GM12865 (cell line): ENCODE measurements at places on chromosomes 6 and 20.

DNA sequence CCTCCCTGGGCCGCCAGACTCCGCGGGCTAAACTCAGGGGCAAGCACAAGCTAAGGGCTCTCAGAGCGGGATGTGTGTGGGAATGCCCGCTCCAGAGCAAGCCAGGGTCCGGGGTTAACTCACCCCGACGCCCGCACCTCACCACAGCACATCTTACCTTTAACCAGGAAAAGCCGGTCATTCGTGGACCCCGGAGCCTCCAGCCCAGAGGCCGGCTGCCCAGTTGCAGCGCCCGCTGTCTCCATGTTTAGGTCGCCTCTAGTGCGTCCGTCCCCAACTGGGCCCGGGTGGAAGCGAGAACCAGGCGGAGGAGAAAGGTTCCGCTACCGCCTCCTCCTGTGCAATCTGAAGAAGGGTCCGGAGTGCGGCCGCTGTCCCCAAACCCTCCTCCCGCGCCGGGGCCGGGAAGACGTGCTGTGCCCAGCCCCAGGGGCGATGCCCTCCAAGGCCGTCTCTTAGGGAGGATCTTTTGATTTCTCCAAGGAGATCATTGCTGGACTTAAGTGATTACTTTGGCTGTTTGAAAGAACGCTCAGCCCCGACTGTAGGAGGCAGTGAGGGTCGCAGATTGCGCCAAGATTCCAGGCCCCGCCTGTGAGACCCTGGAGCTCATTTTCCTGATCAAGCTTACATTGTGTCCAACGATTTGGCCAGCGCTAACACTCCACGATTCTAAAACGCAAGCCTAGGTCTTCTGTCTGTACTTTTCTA is at the start of gene TMEM242:
Gene TMEM242 (minus strand): TSS at position 265 of the 711 bp plus-strand sequence. CDS start 20 bp downstream, at position 245.
- DNase-seq: peak; percentile 96

GRCh38 chr6:147135211-147135681 is 69.0 kb upstream of the STXBP5 start:
- DNase-seq: no peak

GRCh38 chr20:433300-433975 is 25.3 kb downstream of the RBCK1 start:
- DNase-seq: peak; percentile 89

DNA sequence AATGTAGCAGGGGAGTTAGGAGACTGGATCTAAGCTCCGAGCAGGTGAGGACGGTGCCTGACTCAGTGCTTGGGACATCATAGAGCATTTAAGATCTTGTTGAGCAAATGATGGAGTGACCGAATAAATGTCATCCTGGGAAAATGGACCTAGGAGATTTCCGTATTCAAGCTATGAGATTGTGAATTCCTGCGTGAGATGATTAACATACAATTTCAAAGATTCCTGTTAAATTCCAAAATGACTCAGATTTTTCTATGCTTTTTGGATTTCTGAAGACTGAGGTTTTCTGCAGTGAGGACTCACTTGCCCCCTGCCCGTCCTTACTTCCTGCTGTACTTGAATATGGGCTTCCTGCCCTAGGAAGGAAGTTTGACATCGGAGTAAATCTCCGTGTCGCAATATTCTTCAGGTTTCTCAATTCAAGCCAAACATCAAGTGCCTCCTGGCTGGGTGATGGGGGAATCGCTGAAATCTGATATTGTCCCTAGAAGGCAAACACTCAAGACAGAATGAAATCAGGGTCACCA is 5.2 kb downstream of the SYTL3 start:
- DNase-seq: no peak

DNA sequence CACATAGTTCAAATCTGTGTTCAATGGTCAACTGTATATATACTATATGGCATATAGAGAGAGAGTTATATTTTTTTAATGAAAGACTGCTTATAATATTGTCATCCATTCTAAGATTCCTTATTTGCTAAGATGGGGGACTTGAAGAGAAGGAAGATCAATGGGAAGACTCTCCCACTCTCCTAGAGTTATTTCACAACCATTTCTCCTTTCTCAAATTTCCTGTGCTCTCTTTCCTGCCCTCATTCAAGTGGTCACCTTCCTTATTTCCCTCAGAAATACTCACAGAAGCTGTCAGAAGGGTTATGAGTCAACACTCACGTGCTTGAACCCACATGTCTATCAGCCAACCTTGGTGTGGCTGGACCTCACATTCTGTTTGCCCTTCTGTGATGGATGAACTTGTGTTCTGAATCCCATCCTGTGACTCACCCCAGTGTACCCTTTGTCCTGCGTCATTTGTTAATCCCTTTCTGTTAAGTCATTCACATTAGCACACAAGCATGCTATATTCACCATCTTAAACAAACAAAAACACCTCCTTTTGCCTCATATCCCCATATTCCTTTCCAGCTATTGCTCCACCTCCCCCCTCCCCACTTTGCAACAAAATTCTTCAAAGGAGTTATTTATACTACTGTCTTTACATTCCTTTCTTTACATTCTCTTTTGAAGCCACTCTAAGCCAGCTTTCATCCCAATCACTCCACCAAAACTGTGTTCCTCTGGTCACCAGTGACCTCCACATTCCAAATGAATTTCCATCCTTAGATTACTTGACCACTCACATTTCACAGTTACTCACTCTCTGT is 279.3 kb upstream of the TCF21 start:
- DNase-seq: no peak
